HCT116 (cell line): ENCODE measurements at places on chromosomes 7 and 10.
A peak's percentile ranks its signal among the peaks of the same experiment; 100 is the strongest.

- no peak for DNase-seq
Observed at GRCh38 chr10:21355591-21356011, 169.9 kb downstream of the SKIDA1 start.

DNA sequence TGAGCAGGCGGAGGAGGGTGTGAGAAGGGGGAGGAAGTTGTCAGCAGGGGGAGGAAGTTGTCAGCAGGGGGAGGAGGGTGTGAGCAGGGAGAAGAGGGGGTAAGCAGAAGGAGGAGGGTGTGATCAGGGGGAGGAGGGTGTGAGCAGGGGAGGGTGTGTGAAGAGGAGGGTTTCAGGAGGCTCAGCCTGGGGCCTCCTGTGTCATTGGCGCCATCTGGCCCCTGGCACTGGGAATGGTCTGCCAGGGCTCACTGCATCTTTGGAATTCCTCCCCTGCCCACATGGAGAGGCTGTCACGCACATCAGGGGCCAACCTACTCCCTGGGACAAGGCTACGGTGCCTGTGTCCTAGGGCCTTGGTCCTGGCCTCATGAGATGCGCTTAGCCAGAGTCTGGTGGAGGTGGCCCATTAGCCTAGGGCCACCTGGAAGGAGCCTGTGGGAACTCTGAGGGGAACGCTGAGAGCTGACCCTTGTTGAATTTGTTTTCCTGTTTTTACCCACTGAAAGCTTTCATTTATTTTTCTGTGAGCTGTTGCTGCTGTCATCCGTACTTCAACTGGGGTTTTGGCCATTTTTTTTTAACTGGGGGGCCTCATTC lies 18.0 kb downstream of the CAMK2B start:
- peak; percentile 43 for DNase-seq

- DNase-seq = no peak
Observed at GRCh38 chr10:113947184-113948041, 93.0 kb downstream of the NHLRC2 start.

GRCh38 chr10:76202777-76203176 lies 771.4 kb downstream of the LRMDA start:
- no peak for DNase-seq

GRCh38 chr7:25083201-25083600 lies 41.9 kb downstream of the CYCS start:
- DNase-seq = no peak

- no peak for DNase-seq
Observed at GRCh38 chr10:79449181-79450146, 4.0 kb upstream of the ZCCHC24 start.

- DNase-seq = no peak
Observed at GRCh38 chr10:34505338-34505737, 309.8 kb downstream of the PARD3 start.

DNA sequence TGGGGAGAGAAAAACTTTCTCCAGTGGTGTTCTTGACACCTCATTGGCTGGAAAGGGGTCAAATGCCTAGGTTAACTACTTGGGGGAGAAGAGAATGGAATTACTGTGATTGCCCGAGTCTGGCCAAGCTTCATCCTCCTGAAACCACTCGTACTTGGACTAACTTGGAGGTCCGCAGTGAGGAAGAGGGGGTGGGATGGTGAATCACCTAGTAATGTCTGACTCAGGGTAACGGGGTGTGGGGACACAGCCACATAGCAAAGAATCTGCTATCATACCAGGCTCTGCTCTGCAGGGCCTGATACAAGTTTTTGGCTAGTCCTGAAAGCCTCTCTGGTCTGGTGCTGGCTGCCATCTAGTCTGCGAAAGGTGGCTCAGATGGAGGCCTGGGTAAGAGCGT lies 190.9 kb downstream of the RPS24 start:
- DNase-seq = no peak

DNA sequence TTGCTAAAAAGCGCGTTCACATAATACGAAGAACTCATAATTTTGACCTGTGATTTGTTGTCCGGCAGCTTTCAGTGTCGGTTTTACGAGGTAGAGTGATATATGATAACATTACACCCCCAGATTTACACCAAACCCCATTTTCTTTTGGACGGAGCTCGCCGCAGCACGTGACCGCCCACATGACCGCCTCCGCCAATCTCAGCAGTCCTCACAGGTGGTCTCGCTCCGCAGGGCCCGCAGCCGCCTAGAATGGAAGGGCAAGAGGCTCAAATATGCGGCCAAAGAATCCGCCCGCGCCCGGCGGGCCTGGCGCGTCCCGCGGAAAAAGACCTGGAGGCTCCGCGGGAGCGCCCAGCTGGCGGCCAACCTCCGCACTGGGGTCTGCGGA lies at the start of gene HOXA7:
Gene HOXA7 (minus strand): TSS at position 168 of the 391 bp plus-strand sequence. CDS start 130 bp downstream, at position 38.
- no peak for DNase-seq

DNA sequence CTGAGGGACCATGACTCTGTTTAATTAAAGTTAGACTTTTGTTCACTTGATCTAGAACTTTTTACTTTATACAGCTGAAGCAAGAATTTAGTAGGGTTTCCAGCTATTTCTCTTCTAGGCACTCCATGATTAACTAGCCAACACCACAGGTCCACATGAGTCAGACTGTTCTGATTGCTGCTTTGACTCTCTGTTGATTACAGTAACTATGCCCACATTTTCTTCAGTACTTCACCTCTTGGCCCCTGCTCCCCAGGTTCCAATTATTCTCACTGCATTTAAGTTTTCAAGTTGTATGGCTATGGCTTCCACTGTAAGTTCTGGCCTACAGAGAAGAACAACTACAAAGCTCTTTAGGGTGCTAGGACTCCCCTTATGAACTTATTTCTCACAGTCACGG lies 737.2 kb upstream of the IGFBP3 start:
- no peak for DNase-seq

DNA sequence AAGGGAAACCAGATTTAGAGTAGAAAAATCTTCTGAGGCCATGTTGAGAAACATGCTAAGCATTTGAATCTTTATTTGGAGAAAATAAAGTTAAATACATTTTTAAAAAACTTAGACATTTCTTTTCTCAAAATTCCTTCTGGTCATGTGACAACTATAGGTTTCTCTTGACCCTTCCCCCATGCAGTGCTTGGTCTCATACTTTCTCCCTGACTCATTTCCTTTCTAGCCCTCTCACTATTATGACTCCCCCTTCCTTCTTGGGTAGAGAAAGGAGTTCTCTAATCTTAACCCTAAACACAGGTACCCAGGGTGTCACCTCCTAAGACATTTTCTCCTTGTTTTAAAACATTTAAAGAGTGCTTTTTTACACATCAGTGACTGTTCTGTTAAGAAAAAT lies 179.5 kb upstream of the TMEM106B start:
- DNase-seq = peak; percentile 36

- no peak for DNase-seq
Observed at GRCh38 chr7:135392701-135393100, 117.2 kb downstream of the CNOT4 start.

- DNase-seq = no peak
Observed at GRCh38 chr10:102267748-102268147, 22.4 kb downstream of the GBF1 start.

DNA sequence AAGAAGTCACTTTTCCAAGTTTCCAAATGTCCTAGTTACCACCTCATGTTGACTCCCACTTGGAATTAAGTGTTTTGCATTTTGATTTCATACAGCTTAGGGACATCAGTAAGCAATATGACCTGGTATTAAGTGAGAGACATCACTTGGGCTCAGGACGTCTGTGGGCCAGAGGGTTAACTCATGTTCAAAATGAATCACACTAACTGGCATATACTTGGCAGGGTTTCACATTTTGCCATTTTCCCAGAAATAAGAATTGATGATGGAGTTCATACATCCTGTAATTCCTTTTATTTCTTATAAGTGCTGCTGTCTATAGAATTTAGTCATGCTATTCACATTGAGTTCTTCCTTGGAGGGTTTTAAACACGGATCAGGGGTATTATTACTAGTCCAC lies 516.5 kb downstream of the PHTF2 start:
- DNase-seq = no peak

DNA sequence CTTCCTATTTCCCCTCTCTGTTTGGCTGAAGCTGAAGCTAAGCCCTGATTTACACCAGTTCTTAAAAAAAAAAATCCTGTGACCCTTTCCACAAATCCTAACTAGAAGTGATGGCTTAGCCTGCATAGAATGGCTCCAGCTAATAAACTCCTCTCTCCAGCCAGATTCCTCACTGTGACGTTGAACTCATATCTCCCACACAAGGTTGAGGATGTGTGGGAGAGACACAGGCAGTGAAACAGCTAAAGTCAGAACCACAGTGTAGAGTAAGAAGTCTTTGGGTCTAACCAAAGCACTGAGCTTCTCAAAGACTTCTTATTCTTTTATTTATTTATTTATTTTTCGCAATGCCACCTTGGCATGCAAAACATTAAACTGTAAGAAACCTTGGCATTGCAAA lies 268.3 kb downstream of the SNX13 start:
- DNase-seq = no peak

- no peak for DNase-seq
Observed at GRCh38 chr7:2631946-2632732, at the start of gene TTYH3. Gene TTYH3 (plus strand): TSS chr7:2631986. CDS start chr7:2632156, 170 bp downstream.

- no peak for DNase-seq
Observed at GRCh38 chr7:156722043-156722826, 81.7 kb downstream of the RNF32 start.

DNA sequence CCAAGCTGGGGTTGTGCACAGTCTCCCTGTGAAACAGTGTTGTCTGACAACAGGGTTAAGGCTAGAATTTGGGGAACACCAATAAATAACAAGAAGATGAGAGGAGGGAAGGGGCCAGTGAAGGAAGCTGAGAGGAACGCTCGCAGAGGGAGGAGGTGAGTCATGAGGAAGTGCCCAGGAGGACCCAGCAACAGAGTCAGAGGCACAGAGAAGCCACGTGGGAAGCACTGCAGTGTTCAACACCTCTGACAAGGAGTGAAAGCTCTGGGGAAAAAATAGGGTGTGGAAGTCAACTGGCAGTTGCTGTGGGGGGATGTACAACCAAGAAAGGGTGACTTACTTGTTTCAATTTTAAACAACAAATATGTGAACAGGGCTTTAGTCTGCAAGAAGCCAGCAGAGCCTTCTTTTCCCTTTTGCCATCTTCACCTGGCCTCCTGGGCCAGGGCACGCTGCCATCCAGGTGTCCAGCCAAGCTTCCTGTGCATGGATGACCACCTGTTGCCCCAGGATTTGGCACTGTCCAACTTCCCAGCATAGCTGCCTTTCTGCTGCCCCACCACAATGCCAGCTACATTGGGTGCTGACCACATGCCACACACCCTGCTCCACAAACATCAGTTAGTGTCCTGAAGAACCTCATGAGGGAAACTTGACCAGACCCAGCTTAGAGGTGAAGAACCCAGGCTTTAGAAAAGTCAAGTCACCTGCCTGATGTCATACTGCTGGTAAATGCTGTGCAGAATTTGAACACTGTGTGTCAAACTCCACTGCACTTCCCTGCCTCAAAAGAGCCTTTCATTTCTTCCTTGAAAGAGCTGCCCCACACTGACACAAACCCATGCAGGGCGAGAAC lies 69.6 kb downstream of the ATXN7L1 start:
- DNase-seq = no peak

DNA sequence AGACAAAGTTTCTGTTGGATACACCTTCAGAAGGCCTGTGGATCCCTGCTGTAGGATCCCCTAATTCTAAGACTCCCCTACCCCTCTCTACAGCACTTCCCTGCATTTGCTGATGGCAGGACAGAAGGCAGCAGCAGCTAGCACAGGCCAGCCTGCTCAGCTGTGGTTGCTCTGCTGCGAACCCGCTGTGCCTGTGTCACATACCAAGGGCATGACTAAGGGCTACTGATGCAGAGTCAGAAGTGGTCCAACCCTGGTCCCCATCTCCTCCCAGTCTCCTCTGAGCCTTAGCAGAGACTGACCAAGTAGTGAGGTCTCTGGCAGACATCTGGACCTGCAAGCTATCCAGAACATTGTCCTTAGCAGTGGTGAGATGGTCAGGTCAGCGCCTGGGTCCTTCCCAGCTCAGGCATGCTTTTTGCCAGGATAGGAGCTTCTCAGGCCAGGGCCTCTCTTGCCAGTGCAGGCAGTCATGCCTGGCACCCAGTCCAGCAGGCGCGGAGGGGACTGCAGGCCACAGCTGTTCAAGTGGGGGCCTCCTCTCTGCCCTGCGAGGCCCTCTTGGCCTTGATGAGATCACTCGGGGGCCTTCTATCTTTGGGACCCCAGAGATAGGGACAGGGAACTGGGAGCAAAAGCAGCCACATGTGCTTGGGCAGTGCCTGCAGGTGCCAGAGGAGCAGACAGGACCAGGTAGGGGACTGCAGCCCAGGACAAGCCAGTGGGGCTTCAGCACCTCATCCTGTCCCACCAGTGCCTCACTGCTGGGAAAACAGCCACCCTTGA lies 146.4 kb downstream of the ZNF248 start:
- no peak for DNase-seq

DNA sequence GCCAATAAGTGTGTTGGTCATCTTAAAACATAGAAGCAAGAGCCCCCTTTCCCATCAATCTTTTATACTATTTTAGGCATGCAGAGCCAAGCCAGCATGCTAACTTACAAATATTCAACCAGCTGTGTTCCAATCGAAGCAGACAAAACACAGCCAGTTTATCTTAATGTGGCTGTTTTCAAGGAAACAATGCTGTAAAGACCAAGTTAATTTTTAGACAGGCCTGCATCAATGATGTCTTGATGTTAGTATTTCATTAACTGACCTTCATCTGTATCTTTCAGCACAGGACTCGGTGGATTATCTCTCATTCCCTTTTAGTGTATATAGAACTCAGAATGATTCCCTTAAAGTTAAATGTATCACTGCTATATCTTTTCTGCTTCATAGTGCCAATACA lies 262.0 kb upstream of the ZWINT start:
- no peak for DNase-seq

- DNase-seq = no peak
Observed at GRCh38 chr7:158516524-158516923, 71.1 kb downstream of the PTPRN2 start.

DNA sequence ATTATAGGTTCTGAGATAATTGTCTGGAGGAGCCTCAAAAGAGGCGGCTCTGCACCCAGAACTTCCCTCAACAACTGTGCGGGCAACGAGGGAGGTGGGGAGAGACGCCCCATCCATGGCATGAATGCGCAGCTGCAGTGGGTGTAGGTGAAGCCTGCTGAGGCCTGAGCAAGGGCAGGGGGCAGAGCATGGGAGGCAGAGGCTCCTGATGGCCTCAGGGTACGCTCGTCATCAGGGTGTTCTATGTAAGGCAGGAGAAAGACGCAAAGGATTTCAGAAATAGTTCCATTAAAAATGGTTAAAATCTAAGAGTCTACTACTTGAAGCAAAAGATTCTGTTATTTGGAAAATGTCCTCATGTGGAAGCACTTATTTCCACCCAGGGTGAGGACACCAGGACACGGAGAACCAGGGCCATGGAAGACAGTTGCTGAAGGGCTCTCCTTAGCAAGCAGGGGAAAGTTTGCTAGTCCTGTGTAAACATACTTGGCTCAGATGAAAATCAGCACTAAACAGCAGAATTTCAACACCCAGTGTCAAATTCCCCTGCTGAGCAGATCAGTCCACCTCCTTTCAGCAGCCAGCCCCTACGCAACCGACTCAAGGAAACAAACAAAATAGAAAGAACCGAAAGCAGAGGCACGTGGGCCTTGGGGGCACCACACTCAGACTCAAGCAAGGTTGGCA lies 18.9 kb downstream of the INSIG1 start:
- no peak for DNase-seq

DNA sequence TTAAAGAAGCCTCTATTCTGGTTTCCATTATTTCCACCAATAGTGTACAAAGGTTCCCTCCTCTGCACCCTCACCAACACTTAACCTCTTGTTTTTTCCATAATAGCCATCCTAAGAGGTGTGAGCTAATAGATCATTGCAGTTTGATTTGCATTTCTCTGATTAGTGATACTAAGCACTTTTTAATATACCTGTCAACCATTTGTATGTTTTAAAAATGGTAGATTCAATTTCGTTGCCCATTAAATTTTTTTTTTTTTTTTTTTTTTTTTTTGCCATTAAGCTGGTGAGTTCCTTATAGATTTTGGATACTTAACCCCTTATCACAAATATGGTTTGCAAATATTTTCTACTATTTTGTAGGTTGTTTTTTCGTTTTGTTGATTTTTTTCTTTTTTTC lies 23.2 kb downstream of the WAC start:
- DNase-seq = no peak
